Naive thymus-derived CD8-positive, alpha-beta T cell (primary cell): ENCODE measurements at places on chromosomes 3 and 15.

- no peak for DNase-seq
Observed at GRCh38 chr3:194177141-194177540, 41.2 kb downstream of the HES1 start.

DNA sequence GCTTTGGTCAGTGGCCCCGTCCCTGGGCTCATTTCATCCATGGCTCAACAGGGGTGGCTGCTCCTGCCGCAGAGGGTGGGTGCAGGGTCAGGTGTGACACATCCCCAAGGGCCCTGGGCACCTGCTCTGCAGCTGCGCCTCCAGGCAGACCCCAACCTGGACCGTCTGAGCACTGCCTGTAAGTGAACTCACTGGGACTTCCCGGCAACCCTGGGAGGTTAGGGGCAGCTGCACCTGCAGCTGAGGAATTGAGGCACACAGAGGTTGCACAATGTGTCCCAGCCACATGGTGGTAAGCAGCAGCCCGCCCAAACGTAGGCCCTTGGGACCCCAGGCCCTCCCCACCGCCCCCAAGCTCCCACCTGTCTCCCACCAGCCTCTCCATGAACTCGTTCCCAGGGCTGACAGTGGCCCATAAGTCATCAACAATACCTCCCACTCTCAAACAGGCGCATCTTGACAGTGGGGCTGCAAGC lies 55.1 kb downstream of the PLXNA1 start:
- peak; percentile 32 for DNase-seq

GRCh38 chr3:186705882-186706780 lies 11.0 kb upstream of the KNG1 start:
- DNase-seq = no peak

DNA sequence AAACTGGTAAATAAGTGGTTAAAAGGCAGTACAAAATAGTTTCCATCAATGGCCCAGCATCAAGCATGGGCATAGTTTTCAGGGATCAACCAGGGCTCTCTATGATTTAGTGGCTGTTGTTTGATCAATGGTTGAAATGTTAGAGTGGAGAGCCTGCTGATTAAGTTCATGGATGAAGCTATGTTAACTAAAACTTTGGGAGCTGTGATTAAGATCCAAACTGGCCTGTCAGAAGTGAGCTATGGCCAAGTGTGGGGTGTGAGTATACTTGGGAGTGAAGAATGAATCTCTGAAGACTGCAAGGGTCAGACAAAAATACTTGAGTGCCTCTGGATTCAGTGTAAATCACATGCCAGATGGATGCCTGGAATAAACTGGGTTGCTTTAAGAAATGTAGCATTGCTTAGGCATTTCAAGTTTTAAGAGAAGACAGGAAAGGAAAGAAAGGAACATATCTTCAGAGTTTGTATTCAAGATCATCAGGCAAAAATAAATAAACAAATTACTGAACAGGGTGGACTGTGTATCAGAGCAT lies 422.2 kb upstream of the ADAMTS9 start:
- DNase-seq = no peak

GRCh38 chr3:108097322-108098002 lies 6.6 kb upstream of the CD47 start:
- no peak for DNase-seq

DNA sequence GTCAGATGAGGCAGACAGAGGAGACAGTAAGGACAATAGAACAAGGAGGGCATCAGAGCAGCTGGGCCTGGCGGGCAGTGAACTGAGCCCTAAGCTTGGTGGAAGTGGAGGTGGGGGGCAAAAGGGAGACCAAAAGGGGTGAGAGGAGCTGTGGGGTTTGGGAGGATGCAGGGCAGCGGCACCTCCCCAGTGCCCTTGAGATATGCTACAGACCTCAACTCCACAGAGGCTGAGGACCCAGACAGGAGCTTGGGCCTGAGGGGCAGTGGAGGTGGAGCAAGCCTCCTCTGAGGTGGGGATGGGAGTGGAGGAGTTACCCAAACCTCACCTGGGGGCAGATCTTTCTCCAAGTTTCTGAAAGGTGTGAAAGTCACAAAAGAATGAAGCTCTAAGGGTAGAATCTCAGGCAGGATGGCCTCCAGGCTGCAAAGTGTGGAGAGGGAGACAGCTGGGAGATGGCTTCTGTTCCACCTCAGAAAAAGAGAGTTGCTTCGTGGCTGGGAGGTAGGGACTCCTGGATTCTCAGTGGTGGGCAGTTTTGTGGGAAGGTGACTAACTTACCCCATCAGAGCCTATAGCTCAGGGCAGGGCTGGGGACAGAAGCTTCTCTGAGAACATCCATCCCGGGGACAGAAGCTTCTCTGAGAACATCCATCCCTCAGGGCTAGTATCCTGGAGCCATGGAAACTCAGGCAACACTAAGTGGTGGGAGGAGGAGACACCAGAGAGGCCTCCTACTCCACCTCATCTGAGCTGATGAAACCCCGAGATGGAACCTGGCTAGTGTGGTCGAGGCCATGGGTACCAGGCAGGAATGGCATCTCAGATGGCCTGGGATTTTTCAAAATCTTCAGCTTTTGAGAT lies 2.3 kb upstream of the CLK3 start:
- no peak for DNase-seq

DNA sequence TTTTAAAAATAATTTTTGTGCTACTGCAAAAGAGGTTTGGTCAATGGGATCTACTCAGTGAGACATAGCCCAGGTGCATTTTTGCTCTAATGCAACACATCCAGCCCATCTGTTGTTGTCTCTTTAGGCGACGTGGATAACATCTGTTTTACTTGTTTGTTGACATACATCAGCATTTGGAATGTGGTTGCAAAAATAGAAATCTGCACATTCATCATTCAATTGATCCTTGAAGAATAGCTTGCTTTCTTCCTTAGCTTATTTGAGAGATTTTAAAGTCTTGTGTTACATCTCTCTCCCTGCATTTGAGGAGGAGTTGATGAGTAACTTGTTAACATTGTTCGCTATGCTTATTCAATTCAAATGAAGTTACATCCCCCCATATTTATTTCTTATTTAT lies 1202.3 kb downstream of the NSUN3 start:
- no peak for DNase-seq

- no peak for DNase-seq
Observed at GRCh38 chr3:37493485-37494080, 319.2 kb upstream of the LRRFIP2 start.

DNA sequence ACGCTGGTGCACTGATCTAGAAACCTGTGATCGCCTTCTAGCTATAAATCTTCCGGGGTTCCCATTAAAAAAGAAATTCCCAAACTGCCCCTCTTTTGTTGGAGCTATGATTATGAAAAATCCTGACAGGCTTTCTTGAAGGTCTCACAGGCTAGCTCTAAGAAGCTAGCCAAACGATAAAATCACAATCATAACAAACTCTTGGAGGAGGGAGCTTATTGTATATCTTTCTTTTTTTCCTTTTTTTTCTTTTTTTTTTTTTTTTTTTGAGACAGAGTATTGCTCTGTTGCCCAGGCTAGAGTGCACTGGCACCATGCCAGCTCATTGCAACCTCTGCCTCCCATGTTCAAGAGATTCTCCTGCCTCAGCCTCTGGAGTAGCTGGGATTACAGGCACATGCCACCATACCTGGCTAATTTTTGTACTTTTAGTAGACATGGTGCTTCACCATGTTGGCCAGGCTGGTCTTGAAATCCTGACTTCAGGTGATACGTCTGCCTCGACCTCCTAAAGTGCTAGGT lies 72.0 kb downstream of the MYO1E start:
- no peak for DNase-seq

DNA sequence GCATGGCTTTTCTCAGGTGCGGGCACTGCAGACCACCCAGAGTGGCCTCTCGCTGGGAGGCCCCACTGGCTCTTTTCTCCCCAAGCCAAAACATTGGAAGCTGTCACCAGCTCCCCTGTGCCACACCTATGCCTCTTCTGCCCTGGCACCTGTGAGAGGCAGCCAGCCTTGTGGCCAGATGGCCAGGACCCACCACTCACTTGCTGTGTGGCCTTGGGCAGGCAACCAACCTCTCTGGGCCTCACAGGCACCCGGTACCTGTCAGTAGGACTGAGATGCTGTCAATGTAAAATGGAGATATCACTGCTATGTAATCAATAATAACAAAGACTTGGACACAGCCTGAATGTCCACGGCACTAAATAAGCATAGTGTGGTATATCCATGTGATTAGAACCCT lies 36.5 kb downstream of the SRPRB start:
- DNase-seq = no peak

DNA sequence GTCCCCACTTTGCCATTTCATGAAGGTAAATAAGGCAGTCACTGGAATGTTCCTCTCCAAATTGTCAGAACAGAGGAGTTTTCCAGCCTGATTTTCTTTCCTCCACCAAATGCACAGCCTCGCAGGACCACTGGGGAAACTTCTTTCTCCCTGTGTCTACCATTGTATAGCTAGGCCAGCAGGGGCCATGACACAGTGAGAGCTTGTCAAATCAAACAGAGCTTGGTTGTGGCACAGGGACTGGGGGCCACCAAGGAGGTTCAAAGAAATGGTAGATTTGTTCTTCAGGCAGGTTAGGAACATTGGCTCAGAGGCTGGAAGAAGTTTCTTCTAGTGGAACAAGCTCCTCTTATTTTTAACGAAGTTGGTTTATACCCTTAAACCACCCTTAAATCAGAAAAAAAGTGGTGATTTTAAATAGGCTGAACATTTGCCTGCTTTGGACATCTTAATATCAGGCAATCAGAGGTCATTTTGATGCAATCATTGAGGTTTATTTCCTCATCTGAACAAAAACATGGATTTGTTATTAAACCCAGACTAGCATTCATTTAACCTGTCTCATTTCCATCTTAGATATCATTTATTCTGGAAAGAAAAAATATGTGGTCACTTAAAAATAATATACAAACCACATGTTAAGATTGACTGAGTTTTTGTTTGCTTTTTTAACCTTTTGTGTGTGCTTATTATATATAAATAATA lies 105.6 kb downstream of the GTPBP8 start:
- DNase-seq = no peak

GRCh38 chr3:15180042-15180611 lies 25.9 kb upstream of the CAPN7 start:
- no peak for DNase-seq

DNA sequence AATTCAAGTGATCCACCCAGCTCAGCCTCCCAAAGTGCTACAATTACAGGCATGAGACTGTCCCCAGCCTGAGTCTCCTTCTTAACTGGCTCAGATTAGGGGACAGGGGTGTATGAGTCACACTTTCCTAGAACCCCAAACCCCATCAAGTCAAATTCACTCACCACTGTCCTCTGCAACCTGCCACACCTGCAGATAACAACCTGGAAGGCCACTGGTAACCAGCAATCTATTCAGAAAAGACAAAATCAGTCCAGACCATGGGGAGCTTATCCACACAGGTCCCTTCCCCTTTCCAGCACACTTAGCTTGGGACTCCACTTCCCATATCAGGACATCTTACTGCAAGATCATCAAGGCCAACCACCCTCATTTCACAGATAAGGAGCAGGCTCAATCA lies 6.4 kb downstream of the WDR73 start:
- no peak for DNase-seq

DNA sequence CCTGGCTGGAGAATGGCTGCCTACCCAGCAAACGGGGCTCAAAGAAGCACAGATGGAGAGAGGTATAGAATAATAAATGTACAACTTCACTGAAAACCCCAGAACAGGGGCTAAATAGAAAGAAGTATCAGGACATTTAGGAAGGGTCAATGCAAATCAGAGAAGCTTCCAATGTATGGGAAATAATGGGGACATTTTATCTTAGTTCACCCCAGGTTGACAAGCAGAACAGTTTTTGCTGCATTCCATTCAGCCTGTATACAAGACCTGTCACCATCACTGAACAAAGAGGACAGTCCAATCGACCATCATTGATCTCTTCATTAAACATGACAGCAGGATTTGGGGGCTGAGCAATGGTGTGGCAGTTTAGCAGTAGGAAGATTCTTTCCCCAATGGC lies 68.1 kb downstream of the MYH15 start:
- no peak for DNase-seq

GRCh38 chr15:77035584-77035983 lies 35.3 kb downstream of the TSPAN3 start:
- no peak for DNase-seq

- DNase-seq = no peak
Observed at GRCh38 chr3:170780471-170780870, 89.5 kb downstream of the RPL22L1 start.

DNA sequence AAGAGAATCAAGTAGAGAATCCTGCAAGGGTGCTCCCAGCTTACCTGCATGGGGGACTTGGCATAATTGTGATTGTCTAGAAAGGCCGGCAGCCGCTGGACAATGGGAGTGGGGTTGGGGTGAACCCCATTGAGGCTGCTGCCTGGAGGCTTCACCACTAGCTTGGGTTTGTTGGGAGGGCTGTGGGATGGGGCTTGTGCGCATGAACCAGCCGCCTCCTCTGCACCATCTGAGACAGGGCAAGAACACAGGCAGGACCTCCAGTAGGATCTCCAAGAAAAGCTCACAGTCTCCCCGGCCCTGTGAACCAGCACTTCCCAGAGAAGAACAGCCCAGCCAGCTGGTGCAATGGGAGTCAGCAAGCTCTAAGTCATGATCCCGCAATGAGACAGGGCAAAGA lies 39.8 kb downstream of the SEMA3G start:
- DNase-seq = no peak

GRCh38 chr3:184598574-184598927 lies 37.0 kb downstream of the EPHB3 start:
- no peak for DNase-seq

- no peak for DNase-seq
Observed at GRCh38 chr15:78640527-78641101, 396 bp downstream of the CHRNB4 start.

DNA sequence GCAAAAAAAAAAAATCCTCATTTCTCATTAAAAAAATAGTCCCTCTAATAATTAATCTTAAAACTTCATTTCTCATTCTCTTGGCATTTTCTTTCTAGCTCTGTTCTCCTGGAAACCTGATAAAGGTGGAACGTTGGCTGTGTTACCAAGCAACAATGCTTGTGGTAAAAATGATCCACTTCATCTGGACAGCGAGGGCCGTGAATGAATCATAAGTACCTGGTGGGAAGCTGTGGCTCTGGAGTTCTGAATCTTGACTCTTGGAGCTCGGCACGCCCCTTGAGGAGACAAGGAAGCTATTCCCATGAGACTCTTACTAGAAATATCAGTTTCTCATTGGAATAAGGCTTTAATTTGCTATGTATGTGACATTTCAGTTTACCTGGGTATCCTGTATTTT lies 32.5 kb downstream of the BCL2L10 start:
- DNase-seq = no peak

DNA sequence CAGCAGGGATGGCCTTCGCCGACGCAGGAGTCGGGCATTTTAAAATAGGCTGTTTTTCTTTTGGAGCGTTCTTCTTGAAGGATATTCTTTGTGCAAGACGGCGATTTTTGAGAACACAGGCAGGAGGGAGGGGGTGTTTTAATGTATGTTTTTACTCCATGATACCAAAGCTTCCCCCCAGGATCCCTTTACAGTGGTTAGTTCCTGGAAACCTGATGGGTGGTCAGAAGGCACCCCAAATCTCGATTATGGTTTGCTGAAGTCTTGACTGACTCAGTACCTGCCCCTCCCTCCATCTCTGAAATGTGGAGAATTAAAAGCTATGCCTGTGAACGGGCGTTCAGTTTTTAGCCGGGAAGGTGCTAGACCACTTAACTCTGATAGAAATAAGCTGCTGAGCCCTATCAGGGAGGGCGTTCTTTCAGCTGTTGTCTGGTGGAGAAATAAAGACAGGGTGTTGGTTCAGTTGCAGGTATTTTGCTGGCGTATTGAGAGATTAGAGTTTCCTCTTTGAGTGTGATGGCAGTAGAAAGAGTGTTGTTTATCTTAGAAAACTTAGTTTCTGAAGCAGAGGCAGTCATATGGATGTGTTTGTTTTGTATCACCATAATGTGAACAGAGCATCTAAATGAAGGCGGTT lies 3.4 kb downstream of the IGF1R start:
- DNase-seq = no peak
